ENCODE measurements at places on chromosomes 2 and 18.

DNA sequence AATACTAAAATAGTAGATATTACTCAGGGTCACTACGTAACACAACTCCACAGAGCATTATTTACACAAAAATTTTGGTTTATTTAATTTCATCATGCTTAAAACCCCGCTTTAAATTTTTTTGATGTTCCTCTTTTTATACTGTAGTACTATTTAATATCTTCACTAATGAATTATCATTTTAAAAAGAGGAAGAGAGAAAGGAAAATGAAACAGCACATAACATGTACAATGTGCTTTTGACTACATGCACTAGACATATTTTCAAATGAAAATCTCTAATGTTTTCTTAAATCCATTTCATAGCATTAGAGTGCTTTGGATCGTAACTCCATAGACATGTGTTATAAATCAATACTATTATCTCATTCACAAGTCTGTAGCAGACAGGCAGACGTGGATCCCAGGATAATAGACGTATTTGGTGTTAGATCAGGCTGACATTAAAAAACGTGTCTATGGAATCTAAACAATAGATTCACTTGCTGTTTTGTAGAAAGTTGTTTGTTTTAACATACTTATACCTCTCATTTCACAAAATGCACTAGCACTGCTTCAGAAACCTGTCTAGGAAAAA, 897.0 kb downstream of the CPS1 start:
- no peak overlapping the region for H3K4me3 ChIP-seq
- DNase-seq: no peak
- H3K36me3 ChIP-seq: no peaks in the 10 kb centered on the region

- no peak overlapping the region for H3K4me3 ChIP-seq
- DNase-seq: no peak
- H3K27me3 ChIP-seq: no peaks in the 10 kb centered on the region
- H3K4me1 ChIP-seq: no peaks in the 10 kb centered on the region
- H3K27ac ChIP-seq: no peak overlapping the region
Measured at GRCh38 chr2:72803151-72803550, 22.7 kb downstream of the EXOC6B start.

DNA sequence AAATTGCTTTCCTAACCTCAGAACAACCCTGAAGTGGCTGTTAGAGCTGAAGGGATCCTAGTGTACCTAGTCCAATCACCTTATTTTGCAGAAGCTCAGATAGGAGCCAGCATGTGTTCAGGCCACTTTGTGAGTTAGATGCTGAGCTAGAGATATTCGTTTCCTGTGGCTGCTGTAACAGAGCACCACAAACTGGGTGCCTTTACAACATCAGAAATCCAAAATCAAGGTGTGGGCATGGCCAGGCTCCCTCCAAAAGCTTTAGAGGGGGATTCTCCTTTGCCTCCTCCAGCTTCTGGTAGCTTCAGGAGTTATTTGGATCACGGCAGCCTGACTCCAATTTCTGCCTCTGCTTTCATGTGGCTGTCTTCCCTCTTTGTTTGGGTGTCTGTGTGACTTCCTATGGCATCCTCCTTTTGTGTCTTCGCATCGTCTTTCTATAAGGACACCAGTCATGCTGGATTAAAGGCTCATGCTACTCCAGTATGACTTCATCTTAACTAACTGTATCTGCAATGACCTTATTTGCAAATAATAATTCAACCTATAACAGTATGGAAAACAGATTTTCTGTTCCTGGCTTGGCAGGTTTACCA, 86.3 kb upstream of the TGFA start:
- H3K36me3 ChIP-seq: no peaks in the 10 kb centered on the region
- peaks cover 2% of the 10 kb centered on the region for H3K27me3 ChIP-seq
- H3K4me3 ChIP-seq: no peak overlapping the region
- no peak overlapping the region for H3K27ac ChIP-seq

DNA sequence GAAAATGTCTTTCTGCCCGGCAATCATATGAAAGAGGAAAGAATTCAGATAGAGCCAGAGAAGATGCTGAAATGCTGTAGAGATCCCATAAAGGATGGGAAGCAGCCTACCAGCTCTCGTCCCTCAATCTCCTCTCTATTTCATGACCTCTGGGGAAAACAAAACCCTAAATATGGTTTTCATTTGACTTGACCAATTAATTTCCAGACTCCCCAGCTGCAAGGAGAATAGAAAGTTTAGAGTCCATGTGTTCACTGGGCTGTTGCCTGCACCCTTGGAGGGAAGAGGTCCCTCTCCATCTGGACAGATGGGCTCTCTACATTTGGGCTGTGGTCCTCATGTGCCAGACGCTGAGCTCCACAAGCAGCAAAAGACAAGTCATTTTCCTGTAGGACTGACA, 40.6 kb downstream of the CAPN13 start:
- no peaks in the 10 kb centered on the region for H3K27me3 ChIP-seq
- no peaks in the 10 kb centered on the region for H3K36me3 ChIP-seq
- H3K4me3 ChIP-seq: no peak overlapping the region
- H3K27ac ChIP-seq: no peak overlapping the region
- H3K4me1 ChIP-seq: no peaks in the 10 kb centered on the region

GRCh38 chr18:39693359-39693758, 2127.8 kb upstream of the CELF4 start:
- H3K36me3 ChIP-seq: no peaks in the 10 kb centered on the region
- DNase-seq: no peak
- H3K4me3 ChIP-seq: no peak overlapping the region
- no peak overlapping the region for H3K27ac ChIP-seq

GRCh38 chr2:99867770-99868169, 274.6 kb downstream of the AFF3 start:
- H3K4me3 ChIP-seq: no peak overlapping the region
- no peaks in the 10 kb centered on the region for H3K4me1 ChIP-seq
- H3K27ac ChIP-seq: no peak overlapping the region
- H3K27me3 ChIP-seq: peaks cover 1% of the 10 kb centered on the region

- H3K36me3 ChIP-seq: peaks cover 57% of the 10 kb centered on the region
Measured at GRCh38 chr2:233384015-233384414, 29.7 kb downstream of the DGKD start.

- peaks cover 8% of the 10 kb centered on the region for H3K27me3 ChIP-seq
- no peaks in the 10 kb centered on the region for H3K36me3 ChIP-seq
- no peak overlapping the region for H3K27ac ChIP-seq
- no peak for DNase-seq
- H3K4me1 ChIP-seq: peaks cover 19% of the 10 kb centered on the region
Measured at GRCh38 chr2:96907115-96908041, 37.5 kb upstream of the SEMA4C start.

DNA sequence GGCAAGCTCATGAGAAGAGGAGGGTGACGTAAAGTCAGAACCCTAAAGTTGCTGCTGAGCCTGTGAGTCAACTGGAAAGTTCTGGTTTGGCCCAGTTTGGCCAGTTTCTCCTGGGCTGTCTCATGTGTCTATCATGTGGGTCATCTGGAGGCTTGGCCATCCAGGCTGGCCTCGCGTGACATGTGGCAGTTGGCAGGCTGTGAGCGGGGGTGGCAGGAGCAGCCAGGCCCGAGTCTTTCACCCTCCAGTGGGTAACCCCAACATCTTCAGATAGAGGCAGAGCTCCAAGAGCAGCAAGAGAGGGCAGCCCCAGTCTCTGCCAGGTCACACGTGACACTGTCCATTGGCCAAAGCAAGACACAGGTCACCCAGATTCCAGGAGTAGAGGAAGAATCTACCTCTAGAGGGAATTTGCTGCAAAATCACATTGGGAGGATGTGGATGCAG, 51.5 kb downstream of the FHOD3 start:
- no peak overlapping the region for H3K27ac ChIP-seq
- DNase-seq: no peak
- no peaks in the 10 kb centered on the region for H3K36me3 ChIP-seq
- H3K4me1 ChIP-seq: no peaks in the 10 kb centered on the region

- no peaks in the 10 kb centered on the region for H3K27me3 ChIP-seq
- no peak overlapping the region for H3K4me3 ChIP-seq
- H3K36me3 ChIP-seq: no peaks in the 10 kb centered on the region
- H3K27ac ChIP-seq: no peak overlapping the region
- peaks cover 5% of the 10 kb centered on the region for H3K4me1 ChIP-seq
Measured at GRCh38 chr2:71100195-71100964, 29.6 kb downstream of the MCEE start.

DNA sequence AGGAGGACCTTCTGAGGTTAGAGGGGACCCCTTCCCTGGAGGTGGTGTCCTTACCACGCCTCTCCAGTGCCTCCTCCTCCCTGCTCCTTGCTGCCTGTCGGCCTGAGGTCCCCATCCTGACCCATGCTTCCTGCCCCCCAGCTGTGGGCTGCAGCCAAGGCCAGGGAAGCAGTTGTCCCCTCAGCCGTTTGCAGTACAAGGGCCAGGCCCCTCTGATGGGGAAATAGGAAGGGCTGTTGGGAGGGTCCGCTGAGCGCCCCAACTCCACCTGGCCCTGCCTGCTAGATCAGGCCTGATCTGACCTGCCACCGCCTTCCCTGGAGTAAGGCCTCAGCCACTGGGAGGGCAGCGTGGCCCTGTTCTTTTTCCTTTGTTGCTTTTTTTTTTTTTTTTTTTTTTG, 219.8 kb downstream of the KLHL29 start:
- H3K4me1 ChIP-seq: peaks cover 12% of the 10 kb centered on the region
- DNase-seq: no peak
- H3K4me3 ChIP-seq: no peak overlapping the region
- peaks cover 3% of the 10 kb centered on the region for H3K36me3 ChIP-seq
- H3K27me3 ChIP-seq: peaks cover 18% of the 10 kb centered on the region

- H3K4me3 ChIP-seq: no peak overlapping the region
- no peaks in the 10 kb centered on the region for H3K36me3 ChIP-seq
- peaks cover 16% of the 10 kb centered on the region for H3K27me3 ChIP-seq
- H3K27ac ChIP-seq: no peak overlapping the region
- no peak for DNase-seq
- no peaks in the 10 kb centered on the region for H3K4me1 ChIP-seq
Measured at GRCh38 chr18:79782566-79783308, 15.0 kb upstream of the KCNG2 start.

DNA sequence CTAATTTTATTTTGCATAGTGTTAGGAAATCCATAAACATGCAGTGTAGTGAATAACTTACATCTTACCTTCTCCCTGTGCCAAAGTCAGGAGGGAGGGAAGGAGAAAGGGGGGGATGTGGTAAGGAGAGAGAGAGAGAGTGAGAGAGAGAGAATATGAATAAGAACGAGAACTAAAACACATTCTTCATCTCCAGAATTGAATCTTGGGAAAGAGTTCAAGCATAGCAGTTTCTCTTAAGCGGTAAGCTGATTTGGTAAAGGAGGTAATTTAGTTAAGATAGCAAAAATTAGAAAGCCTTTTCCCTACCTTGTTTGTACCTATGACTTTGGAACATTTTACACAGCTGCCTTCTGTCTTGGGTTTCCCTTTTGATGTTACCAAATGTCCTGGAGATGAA, 15.7 kb downstream of the ERMN start:
- peaks cover 2% of the 10 kb centered on the region for H3K27me3 ChIP-seq
- H3K36me3 ChIP-seq: no peaks in the 10 kb centered on the region
- H3K4me3 ChIP-seq: no peak overlapping the region

GRCh38 chr2:88161446-88162244, 8.5 kb upstream of the THNSL2 start:
- H3K27ac ChIP-seq: no peak overlapping the region
- DNase-seq: no peak
- no peaks in the 10 kb centered on the region for H3K4me1 ChIP-seq

DNA sequence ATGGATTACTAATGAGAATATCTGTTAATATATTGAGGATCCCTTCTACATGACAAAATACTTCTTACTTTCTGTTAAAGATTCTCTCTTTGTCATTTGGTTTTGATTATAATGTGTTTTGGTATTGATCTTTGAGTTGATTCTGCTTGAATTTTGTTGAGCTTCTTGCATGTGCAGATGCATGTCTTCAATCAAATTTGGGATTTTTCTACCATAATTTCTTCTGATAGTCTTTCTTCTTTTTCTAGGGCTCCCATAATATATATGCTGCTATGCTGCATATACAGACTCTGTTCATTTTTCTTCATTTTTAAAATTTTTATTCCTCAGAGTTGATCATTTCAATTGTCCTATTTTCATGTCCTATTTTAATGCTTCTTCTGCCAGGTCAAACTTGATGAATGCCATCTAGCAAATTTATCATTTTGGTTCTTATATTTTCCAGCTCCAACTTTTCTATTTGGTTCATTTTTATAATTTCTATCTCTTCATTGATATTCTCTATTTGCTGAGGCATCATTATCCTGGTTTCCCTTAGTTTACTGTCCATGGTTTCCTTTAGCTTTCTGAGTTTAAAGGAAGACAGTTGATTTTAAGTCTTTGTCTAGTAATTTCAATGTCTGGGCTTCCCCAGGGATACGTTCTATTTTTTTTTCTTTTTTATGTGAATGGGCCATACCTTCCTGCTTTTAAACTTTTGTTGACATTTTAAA, 244.7 kb downstream of the WDPCP start:
- no peaks in the 10 kb centered on the region for H3K27me3 ChIP-seq
- no peaks in the 10 kb centered on the region for H3K4me1 ChIP-seq
- DNase-seq: no peak
- H3K4me3 ChIP-seq: no peak overlapping the region
- no peaks in the 10 kb centered on the region for H3K36me3 ChIP-seq

- no peaks in the 10 kb centered on the region for H3K36me3 ChIP-seq
- H3K27me3 ChIP-seq: peaks cover 35% of the 10 kb centered on the region
- peaks cover 26% of the 10 kb centered on the region for H3K4me1 ChIP-seq
- no peak overlapping the region for H3K27ac ChIP-seq
- peak; percentile 62 for DNase-seq
- peak overlapping the region; percentile 67 for H3K4me3 ChIP-seq
Measured at GRCh38 chr2:219441451-219442255, 7.0 kb downstream of the SPEG start.

GRCh38 chr2:85132834-85133637, at the start of gene TCF7L1:
TCF7L1 (plus strand) TSS chr2:85133392; CDS start chr2:85133685, 293 bp downstream.
- H3K4me3 ChIP-seq: peak within 1 kb of the TSS; percentile 65
- H3K27me3 ChIP-seq: peaks cover 63% of the 10 kb centered on the region
- peaks cover 10% of the 10 kb centered on the region for H3K4me1 ChIP-seq

GRCh38 chr2:144480285-144480684, 39.6 kb downstream of the ZEB2 start:
- no peaks in the 10 kb centered on the region for H3K27me3 ChIP-seq
- no peak overlapping the region for H3K27ac ChIP-seq
- no peaks in the 10 kb centered on the region for H3K4me1 ChIP-seq
- no peak for DNase-seq
- H3K4me3 ChIP-seq: no peak overlapping the region

GRCh38 chr2:31107591-31108300, 30.5 kb downstream of the GALNT14 start:
- H3K27ac ChIP-seq: no peak overlapping the region
- DNase-seq: no peak
- H3K27me3 ChIP-seq: peaks cover 3% of the 10 kb centered on the region
- H3K4me3 ChIP-seq: no peak overlapping the region
- H3K4me1 ChIP-seq: no peaks in the 10 kb centered on the region

- H3K36me3 ChIP-seq: no peaks in the 10 kb centered on the region
- no peaks in the 10 kb centered on the region for H3K27me3 ChIP-seq
- no peak for DNase-seq
- H3K4me1 ChIP-seq: no peaks in the 10 kb centered on the region
- no peak overlapping the region for H3K4me3 ChIP-seq
- no peak overlapping the region for H3K27ac ChIP-seq
Measured at GRCh38 chr2:109681633-109682380, 67.6 kb downstream of the SOWAHC start.
